Cortex of kidney (tissue), 1 donor: ENCODE measurements at places on chromosomes 1 and 21.

DNA sequence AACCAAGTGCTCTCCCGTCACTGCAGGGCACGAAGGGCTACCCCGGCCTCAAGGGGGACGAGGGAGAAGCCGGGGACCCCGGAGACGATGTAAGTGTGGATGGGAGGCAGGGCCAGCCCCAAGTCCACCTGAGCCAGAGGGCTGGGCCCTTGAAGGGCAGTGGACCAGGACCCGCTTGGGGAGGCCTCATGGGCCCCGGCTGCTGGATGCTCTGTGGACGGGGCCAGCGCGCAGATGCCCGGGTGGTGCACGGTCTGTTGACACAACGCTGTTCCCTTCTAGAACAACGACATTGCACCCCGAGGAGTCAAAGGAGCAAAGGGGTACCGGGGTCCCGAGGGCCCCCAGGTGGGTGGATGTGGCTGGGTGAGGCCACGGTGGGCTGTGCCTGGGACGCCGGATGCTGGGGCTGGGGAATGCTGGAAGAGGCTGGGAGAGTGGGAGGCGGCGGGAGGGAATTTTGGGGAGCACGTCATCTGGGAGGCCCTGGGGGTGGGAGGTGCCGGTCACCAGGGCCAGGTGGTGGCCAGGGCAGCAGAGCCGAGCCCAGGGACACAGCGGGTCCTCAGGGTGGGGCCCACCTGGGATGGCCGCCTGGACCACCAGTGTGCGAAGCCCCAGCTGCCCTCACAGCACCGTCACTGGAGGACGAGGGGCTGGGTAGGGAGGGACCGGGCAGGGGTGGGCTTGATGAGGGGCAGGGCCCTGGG is 17.5 kb downstream of the COL6A1 start:
- DNase-seq, result no peak

DNA sequence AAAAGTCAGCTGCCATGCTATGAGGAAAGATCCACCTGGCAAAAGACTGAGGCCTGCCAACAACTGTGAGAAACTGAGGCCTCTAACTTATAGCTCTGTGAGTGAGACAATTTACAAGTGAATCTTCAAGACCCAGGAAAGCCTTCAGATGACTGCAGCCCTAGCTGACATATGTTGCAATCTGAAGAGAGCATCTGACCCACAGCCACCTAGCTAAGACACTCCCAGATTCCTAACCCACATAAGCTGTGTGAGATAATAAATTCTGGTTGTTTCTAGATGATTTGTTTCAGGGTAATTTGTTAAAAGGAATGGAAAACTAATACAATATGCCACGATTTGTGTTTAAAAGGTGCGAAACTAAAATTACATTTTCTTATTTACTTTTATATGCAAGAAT is 55.1 kb downstream of the HFM1 start:
- DNase-seq, result no peak

DNA sequence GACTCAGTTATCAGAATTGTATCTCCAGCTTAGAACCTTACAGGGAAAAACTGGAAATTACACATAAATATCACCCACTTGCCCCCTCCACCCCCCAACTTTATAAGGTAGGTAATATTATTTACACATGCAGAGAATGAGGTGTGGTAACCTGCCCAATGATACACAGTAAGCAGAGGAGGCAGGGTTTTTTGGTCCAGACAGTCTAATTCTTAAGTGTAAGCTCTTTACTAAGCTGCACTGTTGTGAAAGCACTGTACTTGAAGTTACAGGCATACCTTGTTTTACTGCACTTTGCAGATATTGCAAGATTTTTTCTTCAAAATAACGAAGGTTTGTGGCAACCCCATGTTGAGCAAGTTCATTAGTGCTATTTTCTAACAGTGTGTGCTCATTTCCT is 24.8 kb upstream of the MYOCOS start:
- no peak for DNase-seq

GRCh38 chr1:231899713-231900435 is 273.3 kb downstream of the DISC1 start:
- no peak for DNase-seq

DNA sequence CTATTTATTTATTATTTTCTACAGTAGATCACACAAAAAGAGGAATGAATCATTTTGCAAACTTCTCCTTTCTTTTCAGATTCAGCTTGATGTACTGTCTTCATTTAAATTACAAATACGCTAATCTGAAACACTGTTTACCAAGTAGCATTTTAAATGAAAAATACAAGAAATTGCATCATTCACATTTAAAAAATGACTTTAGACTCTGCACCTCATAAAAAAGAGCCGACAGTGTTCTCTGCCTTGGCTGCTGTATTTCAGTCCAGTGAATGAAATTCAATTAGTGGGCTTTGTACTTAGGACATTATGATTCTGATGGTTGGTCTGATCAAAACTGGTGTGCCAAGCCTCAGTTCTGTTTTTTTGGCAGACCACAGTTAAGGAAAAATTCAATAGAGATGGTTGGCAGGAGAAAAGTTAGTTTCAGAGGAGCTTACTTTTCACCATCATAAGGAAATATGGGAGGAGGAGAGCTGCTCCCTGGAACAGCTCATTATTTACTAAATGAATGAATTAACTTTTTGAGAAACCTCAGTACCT is 222.4 kb upstream of the ESRRG start:
- DNase-seq, result no peak

- no peak for DNase-seq
These were observed 8.2 kb downstream of the HCRTR1 start for GRCh38 chr1:31625561-31626222.

DNA sequence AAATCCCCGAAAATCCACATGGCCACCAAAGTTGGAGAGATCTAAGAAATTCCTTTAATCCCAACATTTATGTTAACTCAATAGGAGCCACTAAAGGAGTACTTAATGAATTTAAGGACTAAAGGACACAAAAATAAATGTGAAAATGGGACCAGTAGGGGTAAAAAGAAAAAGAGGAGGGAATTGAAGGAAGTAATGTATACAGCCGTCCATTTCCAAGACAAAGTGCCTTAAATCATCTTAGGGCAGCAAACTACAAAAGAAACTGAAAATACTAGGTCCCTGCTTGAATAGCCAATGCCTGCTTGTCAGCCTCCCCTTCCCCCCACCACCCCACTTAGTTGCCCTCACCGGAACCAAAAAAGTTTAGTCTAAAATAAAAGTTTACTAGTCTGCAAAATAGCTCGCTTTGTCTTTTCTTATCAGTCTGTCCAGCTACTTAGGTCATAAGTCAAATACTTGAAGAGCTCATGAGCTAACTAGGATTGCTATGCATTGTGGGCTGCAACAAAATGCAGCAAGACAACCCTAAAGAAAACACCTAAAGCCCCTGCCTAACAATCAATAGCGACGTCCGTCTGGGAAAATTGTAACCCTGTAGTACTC is 66.3 kb upstream of the TLR5 start:
- DNase-seq, result no peak

DNA sequence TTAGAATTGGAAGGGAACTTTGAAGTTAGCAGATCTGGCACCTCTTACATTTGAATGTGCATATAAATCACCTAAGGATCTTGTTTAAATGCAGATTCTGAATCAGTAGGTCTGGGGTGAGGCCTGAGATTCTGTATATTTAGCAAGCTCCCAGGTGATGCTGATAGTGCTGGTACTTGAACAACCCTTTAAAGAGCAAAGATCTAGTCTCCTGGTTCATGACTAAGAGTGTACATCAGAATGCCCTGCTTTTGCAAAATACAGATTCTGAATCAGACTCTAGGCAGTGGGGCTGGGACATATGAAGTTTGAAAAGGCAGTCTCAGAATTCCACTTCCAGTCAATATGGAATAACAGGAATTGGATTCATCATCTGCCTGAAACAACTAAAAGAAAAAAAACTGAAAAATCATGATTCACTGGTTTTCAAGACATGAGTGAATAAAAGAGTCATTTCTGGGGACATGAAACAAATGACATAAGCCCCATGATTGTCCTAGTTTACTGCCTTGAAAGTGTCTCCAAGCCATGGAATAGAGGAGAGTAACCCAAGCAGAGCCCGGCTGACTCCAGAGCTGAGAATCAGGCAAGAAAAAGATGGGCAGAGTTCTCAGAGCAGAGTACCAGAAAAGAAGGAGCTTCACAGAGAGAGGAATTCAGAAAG is 149.6 kb upstream of the SGIP1 start:
- no peak for DNase-seq
